ENCODE measurements at places on chromosomes 2 and 18. TPM values are rescaled to one million over a fixed set of nuclear protein-coding genes. Genes with fewer than 3 reads are reported as not detected.

- no peak for DNase-seq
These were observed 77.0 kb upstream of the PID1 start for GRCh38 chr2:229348128-229348527.

The YPEL5 gene
- 63.6 TPM for total RNA-seq

The CYP1B1 gene
- total RNA-seq = 1.1 TPM

GRCh38 chr2:157874997-157875640 lies 1.0 kb downstream of the ACVR1 start:
- DNase-seq = peak; percentile 27

DNA sequence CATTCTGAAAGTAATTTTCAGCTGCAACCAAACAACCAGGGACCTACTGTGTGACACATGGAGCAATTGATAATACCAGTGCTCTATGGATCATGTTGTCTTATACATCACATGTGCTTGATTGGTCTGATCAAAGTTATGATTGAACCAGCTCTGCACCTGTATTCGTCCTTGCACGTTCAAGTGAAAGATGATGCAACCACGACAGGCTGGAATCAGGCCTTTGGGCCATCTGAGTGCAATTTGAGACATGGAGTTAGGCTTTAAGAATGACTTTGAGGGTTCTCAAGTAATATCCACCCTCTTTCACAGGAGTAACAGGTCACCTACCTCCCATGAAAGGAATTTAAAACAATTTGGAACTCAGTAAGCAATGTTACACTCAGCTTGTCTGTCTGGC lies 165.2 kb downstream of the SLC8A1 start:
- no peak for DNase-seq

GRCh38 chr2:215431290-215431689 lies 4.6 kb downstream of the FN1 start:
- no peak for DNase-seq

- no peak for DNase-seq
These were observed 6.1 kb upstream of the CPLX4 start for GRCh38 chr18:59324623-59324971.

DNA sequence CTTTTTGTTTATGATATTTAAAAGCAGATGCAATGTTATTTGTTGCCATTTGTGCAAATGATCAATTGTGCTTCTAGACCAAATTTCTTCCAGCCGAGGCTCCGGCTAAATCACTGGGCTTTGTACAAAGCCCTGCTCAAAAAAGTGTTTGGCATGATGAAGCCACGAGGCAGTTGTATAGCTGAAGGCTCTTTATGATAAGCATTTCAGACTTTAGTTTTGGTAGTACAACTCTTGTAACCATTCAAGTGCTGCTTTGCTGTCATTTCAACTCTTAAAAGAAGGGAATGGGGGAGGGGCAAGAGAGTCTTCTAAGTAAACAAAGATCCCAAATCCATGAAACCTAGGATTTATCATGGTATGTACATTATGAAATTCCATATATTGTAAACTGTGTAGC lies 3.3 kb upstream of the ZNF532 start:
- no peak for DNase-seq

The RBM44 gene
- total RNA-seq = 0.81 TPM

DNA sequence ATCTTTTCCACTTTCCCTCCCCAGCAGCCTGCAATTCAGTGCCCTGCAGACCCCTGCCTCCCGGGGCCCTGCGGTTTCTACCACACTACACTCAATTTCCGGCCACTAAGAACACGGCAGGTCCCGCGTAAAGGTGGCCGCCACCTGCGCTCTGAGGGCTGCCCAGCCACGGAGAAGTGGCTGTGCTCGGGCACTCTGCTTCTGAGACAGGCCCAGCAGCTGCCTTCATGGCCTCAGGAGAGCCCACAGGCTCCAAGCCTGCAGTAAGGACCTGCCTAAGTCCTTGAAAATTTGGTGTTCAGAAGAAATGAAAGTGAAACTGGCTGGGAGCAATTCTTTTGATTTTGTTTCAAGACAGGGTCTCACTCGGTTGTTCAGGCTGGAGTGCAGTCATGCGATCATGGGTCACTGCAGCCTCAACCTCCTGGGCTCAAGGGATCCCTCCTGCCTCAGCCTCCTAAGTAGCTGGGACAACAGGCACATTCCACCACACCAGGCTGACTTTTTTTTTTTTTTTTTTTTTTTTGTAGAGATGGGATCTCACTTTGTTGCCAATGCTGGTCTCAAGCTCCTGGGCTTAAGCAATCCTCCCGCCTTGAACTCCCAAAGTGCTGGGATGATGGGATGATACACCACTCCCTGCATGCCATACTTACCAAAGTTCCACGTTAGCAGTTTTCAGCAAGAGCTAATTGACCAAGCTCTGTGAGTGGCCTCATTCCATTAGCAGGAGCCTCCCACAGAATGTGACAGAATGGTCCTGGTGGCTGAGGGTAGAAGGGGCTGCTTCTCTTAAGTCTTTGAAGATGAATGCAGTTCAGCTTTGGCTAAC lies 14.6 kb upstream of the ALPP start:
- DNase-seq = no peak

The SPHKAP gene
- total RNA-seq = 0.07 TPM

GRCh38 chr2:62192811-62193210 lies 3.1 kb upstream of the B3GNT2 start:
- no peak for DNase-seq

DNA sequence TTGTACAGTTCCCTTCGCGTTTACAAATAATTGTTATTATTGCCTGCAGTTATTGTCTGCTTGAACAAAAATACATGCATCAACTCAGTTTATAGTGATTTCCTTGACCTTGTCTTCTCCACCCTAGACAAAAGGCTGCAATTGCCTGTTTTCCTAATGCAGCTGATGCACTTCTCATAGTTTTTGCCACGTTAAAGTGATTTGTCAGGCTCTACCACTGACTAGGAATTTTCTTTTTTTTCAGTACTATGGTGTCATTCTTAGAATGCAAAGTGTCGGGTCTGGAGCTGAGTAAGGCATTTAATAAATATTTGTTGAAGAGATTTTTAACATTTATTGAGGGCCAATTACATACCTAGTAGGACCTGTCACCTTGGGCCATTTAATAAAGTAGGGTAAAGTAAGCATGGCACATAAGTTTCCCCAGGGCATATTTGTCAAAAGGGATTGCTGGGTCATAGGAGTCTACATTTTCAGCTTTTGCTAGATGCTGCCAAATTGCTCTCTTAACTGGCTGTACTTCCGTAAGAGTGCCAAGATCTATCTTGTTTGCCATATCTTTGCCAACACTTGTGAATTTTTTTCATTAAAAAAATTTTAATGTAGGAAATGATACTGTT lies 24.1 kb downstream of the ACSL3 start:
- DNase-seq = no peak

The ZNF514 gene
- 32.9 TPM for total RNA-seq

GRCh38 chr2:28735511-28735910 lies 16.1 kb upstream of the PPP1CB start:
- DNase-seq = no peak

GRCh38 chr2:106270471-106270891 lies 76.4 kb upstream of the UXS1 start:
- no peak for DNase-seq

The SCYGR4 gene
- total RNA-seq = not detected

The DYNAP gene
- not detected for total RNA-seq
